NCI-H1436 (cell line): ENCODE measurements at places on chromosomes 7 and 10.
A peak's percentile ranks its signal among the peaks of the same experiment; 100 is the strongest.

GRCh38 chr10:132697578-132698200 is 88.3 kb downstream of the NKX6-2 start:
- DNase-seq: no peak

DNA sequence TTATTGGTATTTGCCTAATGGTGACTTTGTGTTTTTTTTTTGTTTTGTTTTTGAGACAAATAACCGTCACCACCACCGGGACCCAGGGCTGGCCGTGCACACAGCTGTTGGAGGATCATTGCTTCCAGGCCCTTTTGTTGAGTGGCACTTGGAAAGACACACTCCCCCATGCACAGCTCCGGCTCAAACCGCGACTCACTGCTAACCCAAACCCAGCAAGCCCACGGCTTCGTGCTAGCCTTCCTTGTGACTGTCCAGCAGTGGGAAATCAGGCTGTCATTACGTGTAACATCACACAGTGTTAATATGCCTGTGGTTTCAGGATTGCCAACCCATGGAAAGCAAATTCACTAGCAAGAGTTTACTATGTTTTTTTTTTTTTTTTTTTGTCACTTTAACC is 17.4 kb downstream of the BNIP3 start:
- DNase-seq: no peak

- DNase-seq: no peak
These were observed at the start of gene WNT2 for GRCh38 chr7:117322741-117323304. Gene WNT2, minus strand, starts transcription at chr7:117323058. Its CDS starts 69 bp downstream, at chr7:117322989.

DNA sequence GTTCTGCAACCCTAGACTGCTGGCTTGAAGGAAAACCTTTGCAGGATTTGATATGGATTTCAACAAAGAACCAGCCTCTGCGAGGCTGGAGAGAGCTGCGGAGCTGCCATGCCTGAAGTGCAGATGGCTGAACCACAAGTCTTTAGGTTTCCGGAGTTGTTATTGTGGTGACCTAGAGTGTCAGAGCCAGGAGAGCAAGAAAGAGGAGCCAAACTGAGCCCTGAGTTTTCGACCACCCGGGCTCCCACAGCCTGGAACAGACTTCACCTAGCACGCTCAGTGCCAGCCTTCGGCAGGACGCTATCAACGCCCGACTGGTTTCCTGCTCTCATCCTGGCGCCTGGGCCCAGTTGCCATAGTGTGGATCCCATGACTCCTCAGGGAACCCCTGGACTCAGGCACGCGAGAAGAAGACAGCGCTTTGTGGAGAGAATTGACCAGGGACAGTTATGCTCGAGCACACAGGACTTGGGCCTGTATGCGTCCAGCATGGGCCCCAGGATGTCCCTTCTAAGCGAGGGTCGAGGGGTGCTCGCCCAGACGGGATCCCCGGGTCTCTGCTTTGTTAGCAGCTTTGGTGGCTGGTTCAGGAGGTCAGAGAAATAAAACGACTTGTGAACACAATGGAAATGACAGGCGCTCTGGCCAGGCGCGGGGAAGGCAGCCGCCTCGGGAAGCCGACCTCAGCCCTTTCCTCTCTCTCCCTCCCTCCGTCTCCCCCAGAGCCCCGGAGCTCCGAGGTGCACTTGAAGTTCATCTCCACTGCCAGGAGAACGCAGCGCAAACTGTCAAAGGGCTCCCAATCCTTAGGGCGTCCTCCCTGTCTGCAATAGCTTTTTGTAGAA is 1.8 kb upstream of the GAD2 start:
- DNase-seq: peak; percentile 74

GRCh38 chr10:127013211-127013656 is 108.0 kb downstream of the DOCK1 start:
- no peak for DNase-seq

- DNase-seq: no peak
These were observed 10.1 kb downstream of the OTUD1 start for GRCh38 chr10:23448802-23449570.

- DNase-seq: no peak
These were observed 81.4 kb upstream of the EEPD1 start for GRCh38 chr7:36071605-36072004.

GRCh38 chr7:100582041-100582579 is 3.8 kb downstream of the LRCH4 start:
- no peak for DNase-seq

DNA sequence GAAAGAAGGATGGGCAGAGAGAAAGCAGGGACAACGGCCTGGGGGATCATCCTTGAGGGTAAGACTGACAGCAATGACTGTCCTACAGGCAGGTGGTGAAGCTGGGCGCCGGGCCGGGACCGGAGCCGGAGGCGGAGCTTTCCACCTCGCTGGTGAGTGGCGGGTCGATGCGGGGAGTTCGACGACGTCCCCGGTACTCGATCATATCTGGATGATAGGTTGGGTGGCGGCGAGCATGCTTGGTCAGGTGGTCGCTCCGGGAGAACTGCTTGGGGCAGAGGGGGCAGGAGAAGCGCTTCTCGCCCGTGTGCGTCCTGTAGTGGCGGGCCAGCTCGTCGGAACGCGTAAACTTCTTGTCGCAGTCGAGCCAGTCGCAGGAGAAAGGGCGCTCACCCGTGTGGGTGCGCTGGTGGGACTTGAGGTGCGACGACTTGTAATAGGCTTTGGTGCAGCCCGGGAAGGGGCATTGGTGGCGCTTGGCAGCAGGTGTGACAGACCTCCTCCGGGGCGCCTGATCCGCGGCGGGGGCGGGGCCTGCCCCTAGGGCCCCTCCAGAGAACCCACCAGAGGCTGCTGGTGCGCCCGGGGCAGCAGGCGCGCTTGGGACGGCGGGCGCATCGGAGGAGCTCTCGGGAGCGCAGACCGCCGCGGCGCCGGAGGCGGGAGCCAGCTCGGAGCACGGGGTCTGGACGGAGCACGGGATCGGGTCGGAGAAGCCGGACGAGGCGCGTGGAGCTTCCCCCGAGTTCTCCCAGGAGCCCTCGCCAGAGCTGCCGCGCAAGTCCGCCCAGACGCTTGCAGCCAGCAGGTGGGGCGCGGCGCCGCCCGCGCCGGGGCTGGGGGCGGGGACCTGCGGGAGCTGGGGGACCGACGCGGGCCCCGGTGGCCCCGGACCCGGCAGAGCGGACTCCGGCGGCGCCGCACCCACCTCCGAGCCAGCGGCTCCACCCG is 752 bp downstream of the KLF14 start:
- DNase-seq: peak; percentile 25

DNA sequence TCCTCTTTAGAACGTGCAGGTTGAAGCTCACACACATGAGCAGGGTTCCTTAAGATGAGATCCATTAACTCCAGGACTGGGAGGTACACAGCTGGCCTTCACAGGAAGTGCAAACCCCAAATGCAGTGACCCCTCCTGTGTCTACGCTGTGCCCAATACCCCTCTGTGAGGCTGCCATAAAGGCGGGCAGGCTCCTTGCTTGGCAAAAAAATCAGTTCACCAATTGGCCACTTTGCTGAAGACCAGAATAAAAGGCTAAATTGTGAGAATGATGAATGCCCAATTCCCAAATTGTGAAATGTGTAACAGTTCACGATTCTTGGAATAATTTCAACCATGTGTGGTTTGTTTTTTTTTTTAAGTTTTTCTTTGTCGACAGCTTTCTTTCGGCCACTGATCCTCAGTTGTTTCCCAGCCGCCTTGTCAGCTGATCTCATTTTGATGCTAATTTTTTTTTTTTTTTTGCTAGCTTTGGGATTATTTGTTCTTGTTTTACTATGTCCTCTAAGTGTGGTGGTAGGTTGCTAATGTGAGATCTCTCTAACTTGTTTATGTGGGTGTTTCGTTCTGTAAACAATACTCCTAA is 101.9 kb upstream of the PRSS58 start:
- DNase-seq: no peak

DNA sequence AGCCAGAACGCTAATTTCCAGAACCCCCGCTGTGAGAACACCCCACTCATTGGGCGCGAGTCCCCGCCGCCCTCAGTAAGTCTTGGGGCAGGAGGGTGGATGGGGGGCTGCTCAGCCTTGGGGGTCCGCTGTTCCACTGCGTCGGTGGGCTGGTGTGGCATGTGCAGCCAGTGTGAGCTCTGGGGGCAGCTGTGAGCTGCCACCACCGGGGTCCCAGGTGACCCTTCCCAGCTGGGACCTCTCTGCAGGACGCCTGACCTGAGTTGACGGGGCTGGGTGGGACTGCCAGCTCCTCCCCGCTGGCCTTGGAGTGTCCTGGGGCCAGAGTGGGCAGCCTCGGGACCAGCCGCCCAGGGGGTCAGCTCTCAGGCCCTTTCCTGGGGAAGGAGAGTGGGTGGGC is 27.2 kb downstream of the TTYH3 start:
- no peak for DNase-seq

GRCh38 chr7:8176370-8177081 is 85.4 kb downstream of the ICA1 start:
- peak; percentile 60 for DNase-seq

GRCh38 chr7:155278921-155279320 is 18.8 kb upstream of the INSIG1 start:
- DNase-seq: no peak

DNA sequence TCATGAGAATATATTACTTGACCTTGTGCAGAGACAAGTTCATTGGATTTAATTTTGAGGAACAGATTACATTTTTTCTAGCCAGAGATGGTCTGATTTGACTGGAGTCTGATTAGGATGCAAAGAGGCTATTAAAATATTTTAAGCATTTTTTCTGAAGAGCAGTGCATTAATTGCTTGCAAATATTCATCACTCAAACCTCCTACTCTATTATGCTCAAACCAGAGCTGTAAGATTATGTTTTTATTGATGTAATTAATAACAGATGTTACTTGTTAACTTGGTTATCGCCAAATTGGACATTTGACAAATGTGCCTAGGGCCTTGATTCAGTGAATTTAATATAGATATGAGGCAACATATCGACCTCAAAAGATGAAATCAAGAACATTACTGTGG is 160.9 kb upstream of the SLC13A1 start:
- no peak for DNase-seq

DNA sequence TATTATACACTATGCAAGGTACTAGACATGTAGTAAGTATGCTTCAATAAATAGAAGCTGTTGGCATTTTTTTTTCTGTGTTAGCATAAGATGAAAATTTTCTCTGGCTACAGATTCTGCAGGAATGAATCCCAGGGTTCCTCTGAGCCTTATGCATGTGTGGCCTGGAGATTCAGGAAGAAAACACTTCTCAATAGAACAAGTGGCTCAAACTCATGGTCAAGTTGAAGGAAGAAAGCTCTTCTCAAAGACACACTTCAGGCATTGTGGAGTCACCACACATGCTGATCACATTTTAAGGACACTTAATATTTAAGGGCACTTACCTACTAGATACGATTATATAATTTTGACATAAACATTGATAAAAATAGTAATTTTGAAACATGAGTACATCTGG is 19.5 kb downstream of the DNAH11 start:
- no peak for DNase-seq

GRCh38 chr10:72309290-72310240 is 35.8 kb downstream of the DDIT4 start:
- DNase-seq: no peak

GRCh38 chr10:103111918-103112877 is 80.9 kb downstream of the NT5C2 start:
- DNase-seq: no peak

DNA sequence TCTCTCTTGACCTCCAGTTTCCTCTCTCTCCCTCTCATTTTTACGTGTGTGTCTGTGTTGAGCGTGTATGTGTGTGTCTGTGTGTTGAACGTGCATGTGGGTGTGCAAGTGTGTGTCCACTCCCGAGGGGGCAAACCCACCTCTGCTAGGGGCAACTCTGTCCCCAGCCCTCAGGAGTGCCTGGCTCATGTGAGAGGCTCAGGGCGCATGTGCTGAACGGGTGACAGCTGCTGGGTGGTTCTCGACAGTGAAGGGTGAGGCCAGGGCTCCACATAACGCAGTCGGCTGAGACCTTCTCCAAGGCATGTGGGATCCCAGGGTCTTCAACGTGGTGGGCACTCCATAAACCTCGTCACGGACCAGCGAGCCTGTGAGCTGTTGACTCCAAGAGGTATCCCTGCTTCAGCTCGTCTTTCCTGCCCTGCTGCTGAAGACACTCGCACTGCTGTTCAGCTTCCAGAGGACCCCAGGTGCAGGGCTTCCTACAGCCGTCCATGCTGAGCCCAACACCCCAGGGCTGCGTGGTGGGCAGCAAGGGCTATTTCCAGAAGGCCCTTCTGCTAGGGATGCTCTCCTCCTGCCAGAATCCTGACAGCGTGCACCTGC is 361.6 kb upstream of the SHH start:
- DNase-seq: no peak

DNA sequence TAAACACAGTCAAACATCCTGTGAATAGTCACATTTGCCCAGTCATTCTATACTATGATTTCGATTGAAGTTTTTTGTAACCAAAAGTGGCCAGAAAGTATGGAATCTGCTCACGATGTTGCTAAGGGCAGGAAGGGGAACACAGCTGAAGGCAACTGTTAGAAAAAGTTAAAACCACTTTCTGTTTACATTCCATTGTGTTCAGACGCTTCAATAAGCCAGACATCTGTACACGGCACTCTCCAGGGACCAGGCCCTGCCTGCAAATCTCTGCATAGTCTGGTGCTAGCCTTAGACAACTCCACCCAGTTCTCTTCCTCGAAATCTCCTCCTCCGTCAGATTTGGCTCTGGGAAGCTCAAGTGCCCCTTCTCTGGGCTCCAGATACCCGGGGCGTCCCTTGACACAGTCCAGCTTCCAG is 17.1 kb upstream of the TMEM120A start:
- DNase-seq: no peak

- DNase-seq: peak; percentile 19
These were observed 512 bp downstream of the OSBPL3 start for GRCh38 chr7:24979470-24979862.

DNA sequence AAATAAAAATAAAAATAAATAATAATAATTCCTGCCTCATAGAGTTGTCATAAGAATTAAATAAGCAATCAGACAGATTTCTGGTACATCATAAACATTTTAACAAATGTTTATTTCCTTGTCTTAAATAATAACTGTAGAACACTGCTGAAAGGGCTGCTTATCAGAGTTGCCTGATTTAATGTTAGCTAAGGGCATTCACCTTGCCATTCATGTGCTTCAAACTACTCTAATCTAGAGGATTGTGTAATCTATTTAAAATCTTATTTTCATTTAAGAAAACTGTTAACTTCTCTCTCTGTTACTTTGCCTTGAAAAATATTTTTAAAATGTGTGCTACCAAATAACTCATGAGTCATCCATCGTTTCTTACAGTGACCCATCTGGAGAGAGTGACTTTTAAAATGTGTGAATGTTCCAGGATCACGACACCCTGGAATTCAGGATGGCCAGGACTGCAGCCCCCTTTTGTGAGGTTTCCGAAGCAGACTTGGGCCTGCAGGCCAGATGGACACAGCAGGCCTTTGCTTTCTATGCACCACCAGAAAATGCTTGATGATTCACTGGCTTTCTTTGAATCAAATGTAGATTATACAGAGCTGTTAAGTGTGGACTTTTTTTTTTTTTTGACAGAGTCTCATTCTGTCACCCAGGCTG is 109.1 kb upstream of the TNS3 start:
- DNase-seq: no peak

GRCh38 chr10:76270464-76270863 is 839.0 kb downstream of the LRMDA start:
- DNase-seq: no peak

- no peak for DNase-seq
These were observed 203.0 kb downstream of the STK31 start for GRCh38 chr7:23913016-23913415.

GRCh38 chr10:63266391-63267316 is 133.5 kb downstream of the NRBF2 start:
- no peak for DNase-seq
